ENCODE measurements at places on chromosomes 6 and 20. TPM values are rescaled to one million over a fixed set of nuclear protein-coding genes. Genes with fewer than 3 reads are reported as not detected.

The IP6K3 gene
- not detected for total RNA-seq

The VARS2 gene
- 32.9 TPM for total RNA-seq

The HMGCLL1 gene
- not detected for total RNA-seq

The VEGFA gene
- total RNA-seq: 59.1 TPM

The GJA10 gene
- total RNA-seq: 0.25 TPM

The ZNF391 gene
- 2.2 TPM for total RNA-seq

Data from activated naive CD4-positive, alpha-beta T cell treated with anti-CD3 and anti-CD28 coated beads, Interleukin-2, amount 10 ng/mL, durations not matched to agents 5 hours and 36 hours (primary cell).